Naive thymus-derived CD8-positive, alpha-beta T cell (primary cell): ENCODE measurements at places on chromosomes 11 and 22.

DNA sequence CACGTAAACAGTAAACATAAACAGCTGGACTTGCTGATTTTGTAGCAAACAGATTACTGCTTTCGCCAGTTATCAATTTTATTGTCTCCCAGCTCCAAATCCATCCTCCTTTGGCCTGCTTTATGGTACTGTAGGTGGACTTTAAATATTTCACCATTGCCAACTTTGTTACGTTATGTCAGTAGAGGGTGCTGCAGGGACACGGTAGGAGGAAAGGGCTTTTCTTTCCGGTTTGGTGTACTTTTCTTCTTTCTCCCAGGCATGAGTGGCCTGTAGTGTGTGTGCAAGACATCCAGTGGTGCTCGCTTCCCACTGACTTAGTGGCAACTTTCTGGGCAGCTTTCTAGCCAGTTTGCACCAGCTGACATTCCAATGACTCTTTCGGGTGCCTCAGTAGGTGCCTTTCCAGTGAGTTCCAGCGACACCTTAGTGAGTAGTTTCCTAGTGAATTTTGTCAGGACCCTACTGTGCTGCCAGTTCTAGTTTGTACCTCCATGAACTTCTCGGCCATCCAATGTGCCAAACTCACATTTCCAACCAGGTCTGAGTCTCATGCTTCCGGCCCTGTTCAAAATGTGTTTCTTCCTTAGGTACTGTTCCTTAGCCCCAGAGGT lies 267.6 kb upstream of the TENM4 start:
- no peak for DNase-seq

- peak; percentile 72 for DNase-seq
Observed at GRCh38 chr22:37696657-37697537, at the start of gene TRIOBP. TSS of gene TRIOBP (plus strand) at chr22:37697048. CDS start at chr22:37701366, 4,318 bp downstream.

GRCh38 chr11:128708660-128709059 lies 14.8 kb downstream of the FLI1 start:
- no peak for DNase-seq

- DNase-seq = no peak
Observed at GRCh38 chr11:27296497-27296896, 66.5 kb downstream of the CCDC34 start.

- no peak for DNase-seq
Observed at GRCh38 chr11:35289821-35290220, 129.5 kb downstream of the SLC1A2 start.
